ENCODE measurements at places on chromosomes 2 and 18.
A peak's percentile ranks its signal among the peaks of the same experiment; 100 is the strongest.

DNA sequence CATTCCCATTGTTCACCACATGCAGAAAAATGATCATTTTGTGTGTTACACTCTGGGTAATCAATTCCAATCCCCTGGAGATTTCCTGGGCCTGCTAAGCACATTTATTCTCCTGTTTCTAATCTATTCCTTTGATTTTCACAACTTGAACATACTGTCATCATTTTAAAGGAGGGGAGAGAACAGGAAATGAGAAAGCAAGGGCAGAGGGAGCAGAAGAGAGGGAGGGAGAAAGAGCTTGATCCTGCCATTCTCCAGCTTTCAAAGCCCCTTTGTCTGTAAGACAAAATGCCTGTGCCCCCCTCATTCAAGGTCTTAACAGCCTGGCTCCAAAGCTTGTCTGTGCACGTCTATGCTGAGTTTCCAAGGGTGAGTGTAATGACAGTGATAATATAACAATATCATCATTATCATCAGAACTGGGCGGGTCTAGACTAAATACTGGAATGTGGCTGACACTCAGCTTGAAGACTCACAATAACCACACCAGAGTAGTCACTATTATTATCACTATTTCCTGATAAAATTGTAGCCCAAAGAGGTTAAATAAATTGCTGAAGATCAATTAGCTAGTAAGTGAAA lies 164.4 kb upstream of the KLHL29 start:
- DNase-seq: no peak

GRCh38 chr2:206045251-206045650 lies 40.7 kb downstream of the INO80D start:
- DNase-seq: no peak

- DNase-seq: no peak
Measured at GRCh38 chr2:173432049-173432754, 77.5 kb downstream of the CDCA7 start.

DNA sequence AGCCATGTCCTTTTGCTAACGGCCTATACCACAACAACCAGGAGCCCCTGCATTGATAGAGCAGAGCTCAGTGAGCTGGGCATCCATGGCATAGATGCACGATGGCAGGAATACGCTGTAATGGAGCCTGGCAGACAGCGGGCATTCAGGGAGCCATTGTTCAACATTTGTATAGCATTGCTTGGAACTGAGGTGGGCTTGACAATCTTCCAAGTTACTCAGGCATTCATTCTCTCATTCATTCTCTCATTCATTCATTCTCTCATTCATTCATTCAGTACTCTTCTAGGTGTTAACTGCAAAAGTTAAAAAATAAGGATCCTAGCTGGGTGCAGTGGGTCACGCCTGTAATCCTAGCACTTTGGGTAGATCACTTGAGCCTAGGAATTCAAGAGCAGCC lies 62.7 kb downstream of the MYOM1 start:
- no peak for DNase-seq

- DNase-seq: no peak
Measured at GRCh38 chr2:208047840-208048239, 22.5 kb upstream of the PLEKHM3 start.

GRCh38 chr2:222440673-222441422 lies 16.5 kb downstream of the SGPP2 start:
- no peak for DNase-seq

DNA sequence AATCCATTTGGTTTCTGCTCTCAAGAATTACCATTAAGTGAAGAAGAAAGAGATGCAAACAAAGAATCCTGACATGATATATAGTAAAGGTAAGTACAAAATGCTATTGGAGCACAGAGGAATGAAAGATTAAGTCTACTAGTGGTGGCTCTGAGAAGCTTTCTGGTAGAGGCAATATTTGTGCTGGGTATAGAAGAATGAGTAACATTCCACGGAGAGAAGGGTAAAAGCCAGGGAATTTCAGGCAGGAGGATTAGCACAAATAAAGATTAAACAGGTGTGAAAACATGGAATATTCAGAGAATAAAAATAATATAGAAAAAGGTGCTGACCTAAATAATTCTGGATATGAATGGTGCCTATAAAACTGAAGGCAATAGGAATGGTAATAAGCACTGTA lies 31.8 kb downstream of the METTL8 start:
- no peak for DNase-seq

- no peak for DNase-seq
Measured at GRCh38 chr2:590214-591175, 86.7 kb downstream of the TMEM18 start.

- no peak for DNase-seq
Measured at GRCh38 chr2:113351375-113352355, 72.9 kb upstream of the PAX8 start.

GRCh38 chr2:109269706-109270504 lies 140.9 kb downstream of the SH3RF3 start:
- no peak for DNase-seq

- peak; percentile 47 for DNase-seq
Measured at GRCh38 chr2:23532391-23533337, 147.7 kb downstream of the KLHL29 start.

DNA sequence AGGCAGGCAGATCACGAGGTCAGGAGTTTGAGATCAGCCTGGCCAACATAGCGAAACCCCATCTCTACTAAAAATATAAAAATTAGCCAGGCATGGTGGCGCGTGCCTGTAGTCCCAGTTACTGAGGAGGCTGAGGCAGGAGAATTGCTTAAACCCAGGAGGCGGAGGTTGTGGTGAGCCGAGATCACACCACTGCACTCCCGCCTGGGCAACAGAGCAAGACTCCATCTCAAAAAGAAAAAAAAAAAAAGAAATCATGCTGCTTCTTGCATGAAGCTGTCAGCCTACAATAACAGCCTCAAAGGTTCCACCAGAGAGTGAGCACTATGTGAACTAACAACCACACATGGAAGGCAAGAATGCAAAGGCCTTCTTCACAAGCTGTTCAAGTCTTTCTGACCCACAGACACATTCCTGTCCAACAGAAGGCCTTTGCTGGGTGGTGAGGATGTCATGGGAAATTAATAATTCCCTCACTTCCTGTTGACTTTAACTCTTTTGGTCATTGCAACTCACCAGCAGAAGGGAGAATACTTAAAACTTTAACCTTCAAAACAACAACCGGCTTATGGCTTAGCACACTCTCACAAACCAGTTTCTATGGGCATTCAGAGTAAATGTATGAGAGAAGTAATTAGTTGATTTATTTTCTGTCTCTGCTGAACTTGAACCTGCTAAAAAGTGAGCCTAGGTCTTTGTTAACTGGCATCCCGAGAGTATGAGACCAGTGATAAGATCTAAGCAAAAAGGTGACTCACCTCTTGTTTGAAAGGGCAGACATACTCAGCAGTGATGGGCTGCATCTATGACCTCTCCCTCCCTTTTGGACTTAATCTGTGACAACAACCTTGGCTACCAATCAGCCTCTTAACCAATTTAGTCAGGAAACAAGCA lies 11.8 kb downstream of the PLEKHM3 start:
- no peak for DNase-seq

DNA sequence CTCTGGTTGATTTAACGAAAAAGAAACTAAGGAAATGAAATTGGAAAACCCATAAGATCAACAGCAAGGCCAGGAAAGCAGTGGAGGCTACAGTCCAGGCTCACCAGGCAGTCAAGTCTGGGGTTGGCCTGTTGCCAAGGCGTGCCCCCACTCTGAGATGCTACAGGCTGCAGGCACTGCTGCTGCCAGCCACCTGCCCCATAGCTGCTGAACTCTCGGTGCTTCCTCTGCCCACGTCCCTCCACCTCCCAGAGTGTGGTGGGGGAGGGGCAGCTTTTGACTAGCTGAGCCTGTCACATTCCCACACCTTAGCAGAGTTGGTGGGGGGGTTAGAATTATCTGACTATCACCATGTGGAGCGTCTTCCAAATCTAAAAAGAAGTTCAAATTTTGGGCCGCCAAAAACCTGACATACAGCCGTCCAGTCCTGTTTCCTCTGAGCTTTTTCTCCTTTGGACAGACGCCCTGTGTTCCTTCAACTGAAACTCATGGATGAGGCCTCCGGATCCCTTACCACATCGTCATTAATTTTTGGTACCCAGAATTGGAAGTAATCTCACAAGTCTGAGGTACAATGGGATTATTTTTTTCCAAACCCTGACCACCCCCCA lies 3.9 kb upstream of the SH3RF3 start:
- DNase-seq: no peak

GRCh38 chr18:22254088-22254487 lies 84.7 kb downstream of the GATA6 start:
- no peak for DNase-seq

DNA sequence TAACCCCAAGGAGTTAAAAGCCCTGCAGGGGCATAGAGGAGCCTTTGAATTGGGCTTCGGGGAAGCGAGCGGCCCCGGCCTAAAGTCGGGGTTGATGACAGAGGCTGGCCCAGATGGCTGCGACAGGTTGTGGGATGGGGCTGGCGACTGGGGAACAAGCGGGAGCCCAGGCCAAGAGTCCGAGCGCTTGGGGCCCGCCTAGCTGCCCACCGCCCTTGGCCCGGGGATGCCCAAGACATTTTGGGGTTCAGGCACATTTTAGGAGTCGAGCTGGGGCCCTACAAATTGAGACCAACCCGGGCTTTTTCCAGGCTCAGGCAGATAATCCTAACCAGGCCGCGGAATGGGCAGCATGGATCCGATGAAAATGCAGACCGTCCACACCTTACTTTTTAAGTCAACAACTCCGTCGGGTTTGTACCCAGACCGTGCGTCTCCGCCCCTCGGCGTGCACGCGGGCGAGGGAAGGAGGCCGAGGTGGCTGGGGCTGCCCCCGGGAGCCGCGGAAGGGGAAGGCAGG lies 507 bp downstream of the RTKN start:
- DNase-seq: no peak

DNA sequence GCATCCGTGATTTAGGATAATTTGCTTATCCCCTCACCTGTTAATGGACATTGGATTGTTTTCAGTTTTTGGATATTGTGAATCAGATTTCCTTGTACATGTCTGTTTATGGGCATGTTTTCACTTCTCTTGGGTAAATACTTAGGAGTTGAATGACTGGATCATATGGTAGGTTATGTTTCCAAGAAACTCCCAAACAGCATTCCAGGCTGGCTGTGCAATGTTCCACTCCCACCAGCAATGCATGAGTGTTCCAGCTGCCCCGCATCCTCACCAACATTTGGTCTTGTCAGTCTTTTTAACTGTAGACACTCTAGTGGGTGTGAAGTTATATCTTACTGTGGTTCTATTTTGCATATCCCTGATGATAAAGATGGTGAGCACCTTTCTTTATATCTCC lies 8.9 kb upstream of the LRRFIP1 start:
- no peak for DNase-seq

- no peak for DNase-seq
Measured at GRCh38 chr2:27763907-27764267, 7.6 kb upstream of the MRPL33 start.

DNA sequence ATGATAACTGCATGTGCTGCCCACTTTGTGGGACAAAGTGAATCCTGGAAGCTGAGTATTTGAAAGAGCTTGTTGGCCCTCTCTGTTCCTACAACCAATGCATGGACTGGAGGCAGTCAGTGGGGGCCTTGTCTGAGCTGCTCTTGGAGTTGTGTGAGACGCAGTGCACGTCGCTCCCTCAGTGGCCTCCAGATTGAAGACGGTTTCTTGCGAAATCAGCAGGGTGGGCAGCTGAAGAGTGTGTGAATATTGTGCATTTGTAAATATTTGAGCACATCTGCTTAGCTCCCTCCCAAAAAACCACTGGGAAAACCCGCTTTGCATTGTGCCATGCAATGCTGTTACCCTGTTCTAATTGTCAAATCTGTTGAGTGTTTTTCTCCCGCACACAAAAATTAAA lies 782.8 kb downstream of the PLCL1 start:
- no peak for DNase-seq

DNA sequence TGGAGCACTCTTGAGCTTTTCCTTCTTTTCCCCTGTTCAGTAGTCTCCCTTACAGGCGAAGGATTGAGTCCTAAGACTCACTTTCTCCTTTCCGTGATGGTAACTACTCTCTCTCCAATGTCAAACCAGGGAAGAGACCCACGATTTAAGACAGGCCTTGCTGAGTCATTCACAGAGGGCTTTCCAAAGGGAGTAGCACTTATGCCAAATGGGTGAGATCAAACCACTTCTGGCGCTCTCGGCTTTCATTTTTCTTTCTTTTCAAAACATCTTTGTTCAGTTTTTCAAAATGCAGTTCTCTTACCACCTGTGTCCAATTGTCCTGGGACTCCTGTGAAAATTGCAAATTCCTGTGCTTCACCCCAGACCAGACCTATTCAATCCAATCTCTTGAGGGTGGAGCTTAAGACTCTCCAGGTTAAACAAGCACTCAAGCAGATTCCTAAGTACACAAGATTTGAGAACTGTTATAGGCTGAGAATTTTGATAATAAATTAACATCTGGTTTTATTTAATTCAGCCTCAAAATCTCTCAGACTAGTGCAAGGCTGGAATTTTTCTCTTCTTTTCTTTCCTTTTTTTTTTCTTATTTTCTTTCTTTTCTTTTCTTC lies 14.4 kb upstream of the MRPL19 start:
- DNase-seq: no peak

GRCh38 chr2:66534461-66534860 lies 99.5 kb downstream of the MEIS1 start:
- no peak for DNase-seq

GRCh38 chr2:40369267-40370006 lies 82.5 kb downstream of the SLC8A1 start:
- DNase-seq: no peak

- DNase-seq: no peak
Measured at GRCh38 chr2:63486861-63487290, 101.4 kb downstream of the WDPCP start.

- DNase-seq: no peak
Measured at GRCh38 chr2:183079139-183079775, 710 bp downstream of the DUSP19 start.

- no peak for DNase-seq
Measured at GRCh38 chr2:120879431-120880295, 144.0 kb downstream of the GLI2 start.

Data from stimulated activated CD4-positive, alpha-beta T cell treated with anti-CD3 and anti-CD28 coated beads, Interleukin-2, amount 100 ng/mL, for 24 hours (primary cell).